ENCODE measurements at places on chromosomes 1 and 21.

DNA sequence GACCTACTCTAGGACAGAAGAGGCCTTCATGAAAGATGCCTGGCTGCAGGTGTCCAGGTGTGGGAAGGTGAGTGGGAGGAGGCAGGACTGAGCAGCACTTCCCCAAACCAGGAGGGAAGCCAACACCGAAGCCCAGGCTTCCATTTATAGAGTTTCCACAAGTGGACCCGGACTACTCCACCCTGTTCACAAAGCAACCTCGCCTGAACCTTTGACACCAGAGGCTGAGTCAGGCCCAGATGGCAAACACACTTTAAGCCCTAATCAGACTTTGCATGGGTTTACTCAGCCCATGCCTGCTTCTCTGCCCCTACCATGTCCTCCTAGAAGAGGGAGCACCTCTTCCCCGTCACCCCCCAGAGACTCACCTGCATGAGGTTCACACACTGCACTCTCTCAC, 14.0 kb downstream of the PRR9 start:
- no peak overlapping the region for H3K4me3 ChIP-seq
- no peaks in the 10 kb centered on the region for H3K4me1 ChIP-seq
- no peaks in the 10 kb centered on the region for H3K36me3 ChIP-seq
- H3K27ac ChIP-seq: no peak overlapping the region

DNA sequence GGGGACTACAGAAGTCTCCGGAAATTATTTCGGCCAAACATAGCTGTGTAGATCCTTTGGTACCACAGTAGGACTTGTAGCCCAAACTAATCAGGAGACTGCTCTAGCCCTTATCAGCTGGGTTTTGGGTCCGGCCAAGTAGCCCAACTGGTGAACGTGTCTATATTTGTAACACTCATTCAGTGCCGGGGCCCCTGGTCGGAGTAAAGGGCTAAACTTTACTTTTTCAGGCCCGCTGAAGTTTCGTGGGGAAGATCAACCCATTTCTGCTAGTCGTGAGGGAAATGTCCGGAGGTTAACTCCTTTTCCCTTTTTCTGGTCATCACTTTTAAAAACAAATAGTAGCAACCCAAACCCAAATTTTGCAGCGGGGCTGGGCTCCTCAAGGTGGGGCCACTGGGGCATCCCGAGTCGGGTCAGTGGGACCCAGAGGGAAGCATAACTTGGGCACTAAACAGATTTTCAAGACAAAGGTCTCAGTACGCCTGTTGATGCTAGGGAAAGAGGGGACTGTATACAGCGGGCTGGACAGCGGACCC, 1.7 kb downstream of the LHX9 start:
- peaks cover 72% of the 10 kb centered on the region for H3K4me1 ChIP-seq
- H3K27me3 ChIP-seq: peaks cover 97% of the 10 kb centered on the region
- peaks cover 2% of the 10 kb centered on the region for H3K36me3 ChIP-seq
- H3K4me3 ChIP-seq: peak overlapping the region; percentile 88
- no peak for DNase-seq

- no peaks in the 10 kb centered on the region for H3K36me3 ChIP-seq
- H3K4me3 ChIP-seq: no peak overlapping the region
- no peaks in the 10 kb centered on the region for H3K4me1 ChIP-seq
Measured at GRCh38 chr21:28252928-28253327, 739.7 kb downstream of the LTN1 start.

DNA sequence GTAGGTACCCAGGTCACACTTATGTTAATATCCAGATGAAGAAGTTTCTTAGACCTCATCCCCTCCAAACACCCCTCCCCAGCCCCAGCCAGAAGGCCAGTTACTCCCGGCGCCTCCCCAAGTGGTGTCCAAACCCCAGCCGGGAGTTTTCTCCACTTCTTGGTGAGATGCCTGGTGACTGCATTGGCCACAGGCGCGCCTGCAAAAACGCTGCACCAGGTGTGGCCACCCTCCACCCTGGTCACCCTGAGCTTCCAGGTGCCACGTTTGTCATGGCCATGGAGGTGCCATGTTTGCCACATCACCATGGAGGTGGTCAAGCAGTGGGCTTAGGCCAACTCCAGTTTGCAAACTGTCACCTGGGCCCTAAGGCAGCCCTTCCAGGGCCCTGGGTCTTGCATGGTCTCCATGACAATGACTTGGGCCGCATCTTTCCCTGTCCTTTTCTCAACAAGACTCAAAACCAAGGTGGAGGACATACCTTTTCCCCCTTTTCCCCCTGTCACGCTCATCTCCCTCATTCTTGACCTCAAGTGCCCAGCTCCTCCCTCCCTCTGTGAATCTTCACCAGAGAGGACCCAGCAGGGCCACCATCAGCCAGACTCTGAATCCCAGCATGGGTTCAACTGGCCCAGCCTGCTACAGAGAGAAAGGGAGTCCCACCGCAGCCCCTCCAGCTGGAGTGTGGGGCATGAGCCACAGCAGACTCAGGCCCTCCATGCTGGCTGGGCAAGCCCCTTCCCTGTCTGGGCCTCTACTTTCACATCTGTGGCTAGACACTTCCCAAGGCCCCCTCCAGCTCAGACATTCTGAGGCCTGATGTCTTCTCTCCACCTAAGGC, 125.9 kb upstream of the ZBTB40 start:
- H3K27me3 ChIP-seq: no peaks in the 10 kb centered on the region
- H3K36me3 ChIP-seq: no peaks in the 10 kb centered on the region
- no peak overlapping the region for H3K4me3 ChIP-seq
- H3K27ac ChIP-seq: no peak overlapping the region

- H3K27me3 ChIP-seq: no peaks in the 10 kb centered on the region
- no peaks in the 10 kb centered on the region for H3K36me3 ChIP-seq
- H3K4me1 ChIP-seq: peaks cover 40% of the 10 kb centered on the region
- no peak within 1 kb of the TSS for H3K4me3 ChIP-seq
- DNase-seq: no peak
- H3K27ac ChIP-seq: no peak within 1 kb of the TSS
Measured at GRCh38 chr1:156579472-156579871, at the start of gene TTC24. TSS of gene TTC24 (plus strand) at chr1:156579723. CDS start at chr1:156581365, 1,642 bp downstream.

- no peak overlapping the region for H3K4me3 ChIP-seq
- no peaks in the 10 kb centered on the region for H3K36me3 ChIP-seq
- H3K4me1 ChIP-seq: no peaks in the 10 kb centered on the region
- DNase-seq: no peak
- H3K27ac ChIP-seq: no peak overlapping the region
- no peaks in the 10 kb centered on the region for H3K27me3 ChIP-seq
Measured at GRCh38 chr1:190583862-190584261, 106.2 kb upstream of the BRINP3 start.

- no peak for DNase-seq
- H3K27ac ChIP-seq: no peak overlapping the region
- peaks cover 10% of the 10 kb centered on the region for H3K36me3 ChIP-seq
- no peaks in the 10 kb centered on the region for H3K27me3 ChIP-seq
- no peaks in the 10 kb centered on the region for H3K4me1 ChIP-seq
Measured at GRCh38 chr1:108130794-108131193, 69.3 kb downstream of the SLC25A24 start.

- peaks cover 10% of the 10 kb centered on the region for H3K36me3 ChIP-seq
- no peak overlapping the region for H3K27ac ChIP-seq
- no peak overlapping the region for H3K4me3 ChIP-seq
- no peaks in the 10 kb centered on the region for H3K4me1 ChIP-seq
Measured at GRCh38 chr1:33222381-33222780, 33.9 kb upstream of the ZNF362 start.

GRCh38 chr1:230113593-230114236, 46.7 kb downstream of the GALNT2 start:
- DNase-seq: no peak
- no peak overlapping the region for H3K4me3 ChIP-seq
- H3K4me1 ChIP-seq: peaks cover 89% of the 10 kb centered on the region
- peaks cover 21% of the 10 kb centered on the region for H3K36me3 ChIP-seq
- H3K27ac ChIP-seq: no peak overlapping the region
- H3K27me3 ChIP-seq: no peaks in the 10 kb centered on the region

DNA sequence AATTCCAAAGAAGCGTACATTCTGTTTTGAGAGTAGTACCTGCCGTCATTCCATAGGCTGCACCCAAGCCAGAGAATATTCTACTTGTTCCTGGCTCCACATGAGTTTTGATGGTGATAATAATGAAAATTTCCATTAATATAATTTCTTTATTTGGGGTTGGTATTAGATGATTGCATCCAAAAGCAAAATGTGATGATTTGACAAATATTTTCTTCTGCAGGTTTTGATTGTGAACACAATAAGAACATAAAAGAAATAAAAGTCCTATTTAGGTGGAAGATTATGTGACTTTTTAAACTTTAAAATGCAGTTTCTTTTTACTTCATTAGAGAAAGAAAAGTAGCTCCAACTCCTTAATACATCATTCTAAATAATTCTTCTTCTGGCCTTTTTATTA, 284.8 kb upstream of the FMN2 start:
- H3K27me3 ChIP-seq: no peaks in the 10 kb centered on the region
- DNase-seq: no peak
- H3K4me1 ChIP-seq: peaks cover 33% of the 10 kb centered on the region
- H3K27ac ChIP-seq: no peak overlapping the region

DNA sequence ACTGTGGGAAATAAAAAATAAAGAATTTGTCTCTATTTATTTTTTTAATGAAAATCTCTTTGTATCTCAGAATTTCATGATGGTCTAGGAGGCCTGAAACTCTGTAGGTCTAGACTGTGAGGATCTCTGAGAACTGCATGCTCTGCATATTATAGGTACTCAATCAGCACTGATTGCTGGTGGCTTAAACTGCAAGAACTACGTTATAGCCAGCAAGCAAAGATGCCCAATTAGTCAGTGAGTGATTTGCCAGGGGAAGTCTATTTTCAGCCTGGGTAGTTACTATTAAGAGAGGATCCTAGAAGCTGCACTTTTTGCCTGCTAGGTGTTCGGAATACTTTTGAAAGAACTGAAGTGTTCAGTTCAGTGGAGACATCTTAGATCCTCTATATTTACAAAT, 87.4 kb downstream of the GPR52 start:
- DNase-seq: no peak
- H3K4me3 ChIP-seq: no peak overlapping the region
- H3K36me3 ChIP-seq: peaks cover 29% of the 10 kb centered on the region
- H3K27ac ChIP-seq: no peak overlapping the region
- H3K4me1 ChIP-seq: no peaks in the 10 kb centered on the region

- H3K27me3 ChIP-seq: peaks cover 11% of the 10 kb centered on the region
- H3K4me1 ChIP-seq: no peaks in the 10 kb centered on the region
- H3K4me3 ChIP-seq: no peak overlapping the region
- H3K36me3 ChIP-seq: no peaks in the 10 kb centered on the region
- no peak for DNase-seq
Measured at GRCh38 chr1:173084292-173084691, 33.6 kb upstream of the TNFSF18 start.

DNA sequence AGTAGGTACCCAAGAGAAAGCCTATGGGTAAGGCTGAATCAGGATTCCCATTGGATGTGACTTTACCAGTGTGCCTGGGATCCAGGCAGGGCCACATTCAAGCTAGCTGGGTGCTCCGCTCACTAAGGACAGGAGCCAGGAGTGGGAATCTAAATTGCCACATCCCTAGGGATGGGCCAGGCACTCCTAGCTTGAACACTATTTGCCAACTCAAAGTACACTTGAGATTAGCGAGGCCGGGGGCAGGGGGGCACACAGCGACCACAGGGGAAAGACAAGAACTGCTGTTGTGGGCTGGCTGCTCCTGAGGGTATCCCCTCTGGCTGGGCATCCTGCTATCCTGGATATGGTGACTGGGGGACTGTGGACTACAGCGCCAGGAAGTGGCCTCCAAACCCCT, 4.3 kb downstream of the SLC45A3 start:
- no peak overlapping the region for H3K27ac ChIP-seq
- no peak overlapping the region for H3K4me3 ChIP-seq
- H3K27me3 ChIP-seq: peaks cover 22% of the 10 kb centered on the region
- no peak for DNase-seq

DNA sequence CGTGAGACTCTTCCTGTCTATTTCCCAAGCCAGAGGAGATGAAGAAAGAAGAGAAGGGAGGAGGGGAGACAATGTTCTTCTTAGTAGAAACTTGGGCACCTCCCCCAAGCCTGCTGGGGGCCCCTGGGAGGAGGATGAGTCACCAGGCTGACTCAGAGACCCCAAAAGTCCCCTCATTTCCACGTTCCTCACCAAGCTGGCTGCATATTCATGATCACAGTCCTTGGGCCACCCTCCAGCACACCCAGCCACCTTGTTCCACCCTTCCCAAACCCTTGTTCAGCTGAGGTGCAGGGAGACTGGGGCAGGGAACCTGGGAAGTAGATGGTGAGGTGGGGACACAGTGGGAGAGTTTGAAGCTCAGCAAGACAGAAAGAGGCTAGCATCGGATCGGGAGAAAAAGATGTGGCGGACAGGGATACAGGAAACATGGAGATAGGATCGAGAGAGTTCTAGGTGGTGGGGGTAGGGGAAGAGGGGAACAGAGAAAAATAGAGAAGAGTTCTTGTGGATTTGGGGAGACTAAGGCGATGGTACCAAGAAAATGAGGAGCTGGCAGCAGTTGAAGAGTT, 712 bp downstream of the RAB13 start:
- peak; percentile 68 for DNase-seq
- no peaks in the 10 kb centered on the region for H3K27me3 ChIP-seq
- no peaks in the 10 kb centered on the region for H3K36me3 ChIP-seq
- H3K4me3 ChIP-seq: peak overlapping the region; percentile 95
- H3K27ac ChIP-seq: peak overlapping the region; percentile 91

GRCh38 chr1:192201303-192201702, 43.0 kb downstream of the RGS18 start:
- DNase-seq: no peak
- no peak overlapping the region for H3K27ac ChIP-seq
- no peaks in the 10 kb centered on the region for H3K27me3 ChIP-seq
- H3K4me3 ChIP-seq: no peak overlapping the region
- no peaks in the 10 kb centered on the region for H3K36me3 ChIP-seq
- H3K4me1 ChIP-seq: no peaks in the 10 kb centered on the region

DNA sequence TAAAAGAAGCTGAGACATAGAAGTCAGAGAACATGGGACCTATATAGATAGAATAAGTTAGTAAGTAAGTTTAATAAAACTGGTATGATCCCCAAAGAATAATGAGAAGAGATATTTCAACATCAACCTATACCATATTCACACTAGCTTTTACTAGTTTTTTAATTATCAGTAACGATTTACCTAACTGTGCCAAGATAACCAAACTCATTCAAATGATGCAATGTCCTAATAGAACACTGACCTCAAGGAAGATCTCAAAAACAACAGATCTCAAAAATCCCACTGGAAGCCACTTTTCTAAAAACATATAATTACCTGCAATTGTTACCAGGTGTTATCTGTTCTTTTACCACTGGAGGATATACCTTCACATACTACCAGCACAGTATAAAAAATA, 38.7 kb downstream of the ANKRD13C start:
- no peak overlapping the region for H3K4me3 ChIP-seq
- no peak for DNase-seq
- H3K36me3 ChIP-seq: peaks cover 1% of the 10 kb centered on the region
- H3K4me1 ChIP-seq: no peaks in the 10 kb centered on the region
- H3K27ac ChIP-seq: no peak overlapping the region

- DNase-seq: no peak
- H3K4me3 ChIP-seq: no peak overlapping the region
- H3K27me3 ChIP-seq: no peaks in the 10 kb centered on the region
- H3K36me3 ChIP-seq: peaks cover 2% of the 10 kb centered on the region
- H3K4me1 ChIP-seq: no peaks in the 10 kb centered on the region
Measured at GRCh38 chr1:2115008-2115641, 64.9 kb downstream of the PRKCZ start.

- H3K27me3 ChIP-seq: no peaks in the 10 kb centered on the region
- no peak overlapping the region for H3K27ac ChIP-seq
Measured at GRCh38 chr21:28213261-28213660, 779.4 kb downstream of the LTN1 start.

GRCh38 chr1:119075614-119076013, 64.8 kb downstream of the WARS2 start:
- peaks cover 15% of the 10 kb centered on the region for H3K36me3 ChIP-seq
- DNase-seq: no peak
- no peaks in the 10 kb centered on the region for H3K27me3 ChIP-seq
- H3K4me1 ChIP-seq: no peaks in the 10 kb centered on the region
- no peak overlapping the region for H3K4me3 ChIP-seq
- no peak overlapping the region for H3K27ac ChIP-seq
